ENCODE measurements at places on chromosomes 2 and 18.

DNA sequence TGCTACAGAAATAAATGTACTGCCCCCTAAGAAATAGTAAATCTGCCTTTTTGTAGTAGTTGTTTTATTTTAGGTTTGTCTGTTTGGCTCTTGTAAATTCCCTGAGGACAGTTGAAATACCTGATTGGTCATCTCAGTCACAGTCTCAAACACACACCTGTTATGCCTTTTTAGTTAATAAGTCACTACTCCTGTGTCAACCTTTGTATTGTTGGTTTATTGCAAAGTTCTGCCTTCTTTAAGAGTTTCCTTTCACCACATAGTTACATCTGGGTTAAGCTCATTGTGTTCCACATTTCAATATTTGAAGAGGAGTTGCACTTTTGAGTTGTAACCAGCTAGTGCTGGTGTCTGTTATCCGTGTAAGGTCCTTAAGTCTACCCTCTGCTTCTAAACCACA, 198.7 kb downstream of the CCDC85A start:
- no peak for DNase-seq

DNA sequence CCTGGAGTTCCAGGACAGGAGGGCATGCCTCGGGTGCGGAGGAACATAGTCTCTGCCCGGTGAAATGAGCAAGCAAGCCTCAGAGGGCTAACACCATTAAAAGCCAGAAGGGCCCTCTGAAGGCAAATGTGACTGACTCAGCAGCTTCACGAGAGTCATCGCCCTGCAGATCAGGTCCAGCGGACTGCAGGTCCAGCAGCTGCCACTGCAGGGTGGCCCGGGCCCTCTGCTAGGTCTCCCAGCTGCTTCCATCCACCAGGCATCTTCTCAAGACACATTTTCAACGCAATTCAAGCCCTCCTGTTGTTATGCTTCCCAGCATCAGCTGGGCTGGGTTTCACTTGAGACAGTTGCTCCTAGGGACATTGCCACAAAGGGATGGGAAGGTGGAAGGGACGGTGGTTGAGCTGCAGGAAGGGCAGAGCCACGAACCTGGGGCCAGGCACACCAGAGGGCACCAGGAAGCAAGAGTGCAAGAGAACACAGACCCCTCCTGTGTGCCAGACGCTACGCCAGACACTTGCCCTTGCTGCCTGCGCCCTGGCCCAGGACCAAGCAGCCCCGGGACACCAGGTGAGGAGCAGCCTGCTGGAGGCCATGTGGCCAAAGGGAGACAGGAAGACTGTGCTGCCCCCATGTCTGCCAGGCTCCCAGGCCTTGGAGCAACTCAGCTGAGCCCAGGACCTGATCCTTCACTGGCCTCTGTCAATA, 173.0 kb downstream of the HDAC4 start:
- no peak for DNase-seq

DNA sequence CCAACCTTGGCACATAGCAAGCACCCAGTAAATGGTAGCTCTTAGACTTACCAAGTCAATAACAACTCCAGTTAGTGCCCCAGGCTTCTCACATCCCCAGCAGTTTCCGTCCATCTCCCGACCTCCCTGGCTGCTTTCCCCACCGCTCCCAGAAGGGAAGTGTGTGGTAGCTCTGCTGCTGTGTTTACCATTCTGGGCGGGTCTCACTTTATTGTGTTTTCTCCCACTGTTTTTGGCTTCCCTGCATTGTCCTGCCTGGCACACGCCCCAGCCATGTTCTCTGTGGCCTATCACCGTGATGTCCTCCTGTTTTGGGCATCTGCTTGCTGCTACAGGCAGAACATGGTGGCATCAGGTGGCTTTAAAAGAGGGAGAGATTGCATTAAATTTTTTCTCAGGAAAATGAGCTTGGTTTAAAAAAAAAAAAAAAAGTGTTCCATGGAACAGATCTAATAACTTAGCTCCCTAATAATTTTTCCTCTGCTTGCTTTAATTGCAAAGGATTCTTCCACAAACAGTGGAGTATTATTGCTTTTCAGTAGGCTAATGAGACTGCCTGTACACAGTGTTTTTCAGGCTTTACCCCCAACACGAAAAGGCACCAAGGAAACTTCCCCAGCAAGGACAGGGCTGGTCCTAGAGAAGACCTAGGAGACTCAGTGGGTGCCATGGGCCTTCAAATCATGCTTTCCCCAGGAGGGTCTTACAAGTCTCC, 8.0 kb upstream of the COX7A2L start:
- DNase-seq: no peak

DNA sequence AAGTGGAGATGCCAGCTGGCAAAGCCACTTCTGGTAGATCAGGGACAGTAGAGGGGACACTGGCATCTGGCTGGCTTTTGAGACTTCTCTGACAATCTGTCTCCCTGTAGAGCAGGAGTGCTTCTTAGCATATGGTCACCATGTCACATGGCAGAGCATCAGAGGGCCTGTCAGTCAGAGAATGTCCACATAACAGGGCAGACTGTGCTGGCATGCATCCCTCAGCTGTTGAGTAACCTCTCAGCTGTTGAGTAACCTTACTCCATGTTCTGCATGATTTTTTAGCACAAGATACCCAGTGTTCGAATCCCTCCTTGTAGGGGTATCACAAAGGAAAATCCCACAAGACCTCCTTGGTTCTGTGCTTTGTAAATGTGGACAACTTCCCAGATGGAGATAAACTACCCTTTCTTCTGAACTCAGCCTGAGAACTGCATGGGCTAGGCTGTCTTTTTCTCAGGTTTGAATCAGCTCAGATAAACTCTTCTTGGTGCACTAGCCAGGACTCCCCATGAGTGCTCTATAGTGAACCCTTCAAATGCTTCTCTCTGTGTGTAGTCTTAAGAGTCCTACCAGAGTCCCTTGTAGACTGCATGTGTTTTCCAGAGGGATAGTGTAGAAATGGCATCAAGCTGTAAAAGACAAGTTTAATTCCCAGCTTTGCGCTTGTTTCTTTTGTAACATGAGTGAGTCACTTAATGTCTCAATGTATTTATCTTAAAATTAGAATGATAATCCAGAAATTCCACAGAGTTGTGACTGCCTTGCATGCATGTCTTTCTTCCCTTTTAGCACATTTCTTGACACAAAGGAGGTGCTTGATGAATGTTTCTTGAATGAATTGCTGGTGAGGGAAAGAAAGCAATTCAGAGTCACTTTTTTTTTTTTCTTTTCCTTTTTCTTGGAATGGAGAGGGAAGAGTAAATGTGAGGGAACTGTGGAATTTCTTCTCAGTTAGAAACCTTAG, 442.3 kb upstream of the HNMT start:
- DNase-seq: no peak

DNA sequence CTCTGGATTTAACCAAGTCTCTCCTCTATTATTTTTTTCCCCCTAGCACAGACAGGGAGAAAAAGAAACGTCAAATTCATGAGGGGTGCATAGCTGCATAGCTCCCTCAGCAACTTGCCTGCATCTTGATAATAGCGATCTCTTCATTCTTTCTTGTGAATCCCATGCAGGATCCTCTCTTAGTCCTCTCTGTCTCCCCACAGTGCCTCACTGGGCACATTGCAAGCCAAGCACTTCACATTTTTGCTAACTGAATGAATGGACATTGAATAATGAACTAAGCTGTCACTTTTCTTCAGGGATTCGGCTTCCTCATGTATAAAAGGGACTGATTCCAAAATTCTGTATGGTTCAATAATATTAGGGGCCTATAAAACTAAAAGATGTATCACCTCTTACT, 2.9 kb upstream of the EPB41L3 start:
- DNase-seq: no peak
